ENCODE measurements at places on chromosomes 3 and 15.

DNA sequence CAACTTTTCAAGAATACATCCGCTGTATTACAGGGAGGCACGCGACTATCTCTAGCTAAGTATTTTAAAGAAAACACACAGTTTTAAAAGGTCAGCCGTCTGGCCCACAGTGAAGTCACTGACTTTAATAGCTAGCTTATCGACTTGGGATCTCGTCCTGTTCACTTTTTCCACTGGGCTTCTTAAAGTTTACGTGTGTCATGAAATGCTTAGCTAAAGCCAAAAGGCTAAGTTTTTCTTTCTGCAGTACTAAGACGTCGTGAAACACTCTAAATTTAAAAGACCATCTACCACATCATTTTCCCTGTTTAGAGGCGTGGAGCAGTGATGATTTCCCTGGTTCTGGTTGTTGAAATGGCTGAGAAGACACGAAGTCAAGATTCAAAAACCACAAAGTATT lies 27.1 kb downstream of the LRIG1 start:
- DNase-seq: peak; percentile 17

- no peak for DNase-seq
These were observed 919.7 kb upstream of the NR2F2 start for GRCh38 chr15:95410757-95411156.

DNA sequence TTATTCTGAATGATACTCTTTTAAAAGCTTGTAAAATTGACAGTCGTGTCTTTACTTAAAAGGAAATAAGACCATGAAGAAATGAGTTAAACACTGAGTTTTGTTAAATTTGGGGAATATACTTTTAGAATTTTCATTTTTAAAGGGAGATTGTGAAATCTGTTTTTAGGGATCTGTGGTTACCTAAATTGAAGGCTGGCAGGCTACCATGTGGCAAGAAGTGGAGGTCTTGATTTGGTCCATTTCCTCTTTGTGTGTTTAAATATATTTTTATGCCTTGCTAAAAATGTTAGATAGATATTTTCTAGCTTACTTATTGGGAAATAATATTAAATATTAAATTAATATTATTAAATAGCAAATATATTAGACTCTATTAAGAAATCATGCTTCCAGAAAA lies 36.6 kb upstream of the SLC22A13 start:
- peak; percentile 79 for DNase-seq

DNA sequence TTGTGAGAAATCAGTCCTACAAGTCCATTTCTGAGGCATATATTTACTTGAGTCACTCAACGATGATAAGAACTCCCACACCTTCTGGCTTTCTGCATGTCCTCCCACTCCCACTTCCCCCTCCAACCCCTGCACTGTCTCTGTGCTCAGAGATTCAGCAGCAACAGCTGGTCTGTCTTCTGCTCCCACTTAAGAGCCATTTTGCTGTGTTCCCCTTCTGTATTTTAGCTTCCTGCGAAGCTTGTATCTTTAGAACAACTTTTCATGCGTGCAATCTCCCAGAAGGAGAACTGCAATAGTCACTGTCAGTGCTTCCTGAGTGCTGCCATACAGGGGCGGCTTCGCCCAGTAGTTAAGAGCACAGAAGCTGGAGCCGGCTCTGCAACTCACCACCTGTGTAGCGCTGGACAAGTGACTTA lies 90.0 kb upstream of the SPATA12 start:
- DNase-seq: peak; percentile 88

DNA sequence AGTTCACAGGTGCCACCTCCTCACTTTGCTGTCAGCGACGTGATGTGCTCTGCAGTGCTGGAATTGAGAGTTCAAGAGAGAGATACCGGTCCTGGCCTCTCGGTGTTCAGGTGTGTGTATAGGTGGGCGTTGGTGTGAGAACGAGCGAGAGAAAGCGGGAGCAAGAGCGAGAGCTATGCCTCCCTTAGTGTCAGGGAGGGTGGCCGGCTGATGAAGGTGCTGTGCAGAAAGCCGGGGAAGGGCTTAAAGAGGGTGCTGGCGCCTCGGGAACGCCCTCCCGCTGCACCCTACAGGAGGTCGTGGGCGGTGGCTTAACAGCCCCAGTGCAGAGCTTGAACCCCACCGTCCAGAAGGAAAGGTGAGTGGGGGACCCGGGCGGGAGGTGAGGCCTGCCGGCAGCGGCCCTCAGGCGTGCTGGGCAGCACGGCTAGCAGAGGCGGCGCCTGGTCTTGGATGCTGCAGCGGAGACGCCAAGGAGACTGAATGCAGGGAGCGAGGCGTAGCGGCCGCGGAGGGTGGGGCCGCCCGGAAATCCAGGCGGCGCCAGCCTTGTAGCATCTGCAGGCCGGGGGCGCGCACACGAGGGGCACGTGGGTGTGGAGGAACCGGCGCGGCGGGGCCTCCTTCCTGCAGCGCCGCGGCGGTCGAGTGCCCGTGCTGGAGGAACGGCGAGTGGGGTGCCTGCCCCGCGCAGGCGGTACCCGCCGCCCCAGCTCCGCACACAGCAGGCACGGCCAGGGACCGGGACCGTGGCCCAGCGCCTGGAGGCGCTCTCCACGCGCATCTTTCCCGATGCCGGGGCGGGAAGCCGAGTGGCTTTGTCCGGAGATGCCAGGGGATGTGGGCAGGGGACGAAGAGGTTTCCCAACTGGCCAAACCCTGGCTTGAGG lies 246.8 kb upstream of the TOPAZ1 start:
- DNase-seq: no peak

GRCh38 chr3:111617912-111618601 lies 22.9 kb upstream of the ZBED2 start:
- no peak for DNase-seq

DNA sequence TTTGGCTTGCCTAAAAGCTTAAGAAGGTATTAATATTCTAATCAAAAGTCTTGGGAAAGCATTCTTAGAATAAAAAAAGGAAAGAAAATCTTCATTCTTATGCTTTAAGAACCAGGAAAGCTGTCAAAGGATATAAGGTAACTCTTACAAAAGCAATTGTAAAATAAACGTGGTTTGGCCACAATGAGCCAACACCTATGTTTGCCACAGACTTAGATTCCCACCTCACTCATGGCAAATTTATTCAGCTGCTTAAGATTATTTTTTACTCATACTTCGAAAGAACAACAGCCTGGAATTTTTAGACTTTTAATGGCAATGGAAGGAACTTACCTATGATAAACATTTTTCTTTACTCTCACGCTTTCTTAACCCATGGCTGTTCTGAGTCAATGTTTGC lies 38.4 kb downstream of the AGTR1 start:
- no peak for DNase-seq

- DNase-seq: no peak
These were observed 75.9 kb downstream of the VGLL4 start for GRCh38 chr3:11567516-11568467.

- DNase-seq: peak; percentile 49
These were observed 62.5 kb upstream of the EPHB3 start for GRCh38 chr3:184498986-184499606.

DNA sequence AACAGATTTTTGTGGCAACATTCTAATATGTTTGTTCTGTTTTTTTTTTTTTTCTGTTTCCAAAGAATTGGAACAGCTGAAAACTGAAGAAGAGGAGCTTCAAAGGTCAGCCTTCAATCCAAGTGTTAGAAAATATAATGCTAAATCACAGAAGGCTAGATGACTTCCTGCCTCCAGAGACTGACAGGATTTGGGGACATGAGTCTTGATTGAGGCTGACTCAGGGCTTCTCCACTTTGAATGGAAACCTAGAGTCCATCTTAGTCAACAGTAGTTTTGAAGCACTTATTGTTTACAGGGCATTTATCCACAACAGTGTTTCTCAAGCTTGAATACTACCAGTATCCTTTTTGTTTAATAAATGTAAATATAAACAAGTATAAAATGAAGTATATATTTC lies 44.5 kb upstream of the RAD51 start:
- DNase-seq: no peak
